ENCODE measurements at places on chromosomes 5 and 9.

DNA sequence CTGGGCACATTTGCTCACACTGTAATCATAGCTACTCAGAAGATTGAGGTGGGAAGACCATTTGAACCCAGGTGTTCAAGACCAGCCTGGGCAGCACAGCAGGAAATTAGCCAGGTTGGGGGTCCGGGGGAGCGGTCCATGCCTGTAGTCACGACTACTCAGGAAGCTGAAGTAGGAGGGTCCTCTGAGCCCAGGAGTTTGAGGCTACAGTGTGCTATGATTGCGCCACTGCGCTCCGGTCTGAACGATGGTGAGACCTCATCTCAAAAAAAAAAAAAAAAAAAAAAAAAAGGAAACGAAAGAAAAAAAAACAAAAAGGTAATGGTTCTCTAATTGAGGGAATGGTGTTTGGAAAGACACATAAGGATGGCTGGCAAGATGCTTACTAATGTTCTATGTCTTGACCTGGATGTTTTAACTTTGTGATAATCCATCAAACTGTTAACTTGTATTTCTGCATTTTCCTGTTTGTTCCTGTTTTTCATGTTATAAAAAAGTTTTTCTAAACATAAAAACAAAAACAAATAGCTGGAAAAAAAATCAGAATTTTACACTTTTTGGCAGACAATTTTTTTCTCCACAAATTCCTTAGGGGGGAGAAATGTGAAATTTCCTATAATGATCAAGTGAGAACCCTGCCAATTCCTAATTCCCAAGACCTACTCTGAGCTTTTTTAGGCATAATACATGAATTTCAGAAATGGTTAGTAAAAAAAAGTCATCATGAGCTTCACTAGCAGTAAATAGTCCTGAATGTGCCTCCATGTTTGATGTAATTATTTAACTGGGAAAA lies 96.9 kb downstream of the DENND1A start:
- peaks cover 30% of the 10 kb centered on the region for H3K4me1 ChIP-seq
- H3K4me3 ChIP-seq, result no peak overlapping the region
- DNase-seq, result no peak
- no peaks in the 10 kb centered on the region for H3K27me3 ChIP-seq
- H3K27ac ChIP-seq, result no peak overlapping the region
- peaks cover 2% of the 10 kb centered on the region for H3K36me3 ChIP-seq

DNA sequence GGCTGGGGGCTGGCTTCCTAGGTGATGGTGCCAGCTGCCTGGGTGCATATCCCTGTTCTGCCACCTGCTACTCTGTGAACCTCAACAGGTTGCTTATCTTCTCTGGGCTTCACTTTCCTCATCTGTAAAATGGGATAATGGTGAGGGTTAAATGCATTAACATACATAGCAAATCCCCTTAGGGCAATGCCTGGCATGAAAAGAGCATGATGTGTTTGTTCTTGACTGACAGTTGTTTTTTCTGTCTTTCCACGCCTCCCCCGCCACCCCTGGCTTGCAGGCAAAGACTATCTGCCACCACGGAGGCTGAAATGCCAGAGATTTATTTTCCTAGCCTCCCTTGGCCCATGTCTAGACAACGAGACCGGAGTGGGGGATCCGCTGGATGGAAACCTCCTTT lies 280.5 kb downstream of the NSG2 start:
- H3K4me3 ChIP-seq, result no peak overlapping the region
- H3K27ac ChIP-seq, result no peak overlapping the region
- DNase-seq, result no peak
- H3K27me3 ChIP-seq, result peaks cover 19% of the 10 kb centered on the region
- H3K4me1 ChIP-seq, result no peaks in the 10 kb centered on the region

- H3K4me1 ChIP-seq, result no peaks in the 10 kb centered on the region
- no peak overlapping the region for H3K27ac ChIP-seq
- no peak for DNase-seq
- H3K36me3 ChIP-seq, result no peaks in the 10 kb centered on the region
- no peaks in the 10 kb centered on the region for H3K27me3 ChIP-seq
Measured at GRCh38 chr5:101153526-101153925, 250.4 kb upstream of the ST8SIA4 start.

- no peak overlapping the region for H3K27ac ChIP-seq
- H3K27me3 ChIP-seq, result peaks cover 28% of the 10 kb centered on the region
- H3K4me1 ChIP-seq, result peaks cover 8% of the 10 kb centered on the region
Measured at GRCh38 chr5:149261246-149261645, 10.4 kb upstream of the AFAP1L1 start.

- no peak for DNase-seq
- H3K27me3 ChIP-seq, result no peaks in the 10 kb centered on the region
- peaks cover 57% of the 10 kb centered on the region for H3K36me3 ChIP-seq
- H3K4me3 ChIP-seq, result no peak overlapping the region
- H3K27ac ChIP-seq, result no peak overlapping the region
- H3K4me1 ChIP-seq, result no peaks in the 10 kb centered on the region
Measured at GRCh38 chr5:134708301-134708700, 30.0 kb upstream of the CAMLG start.

DNA sequence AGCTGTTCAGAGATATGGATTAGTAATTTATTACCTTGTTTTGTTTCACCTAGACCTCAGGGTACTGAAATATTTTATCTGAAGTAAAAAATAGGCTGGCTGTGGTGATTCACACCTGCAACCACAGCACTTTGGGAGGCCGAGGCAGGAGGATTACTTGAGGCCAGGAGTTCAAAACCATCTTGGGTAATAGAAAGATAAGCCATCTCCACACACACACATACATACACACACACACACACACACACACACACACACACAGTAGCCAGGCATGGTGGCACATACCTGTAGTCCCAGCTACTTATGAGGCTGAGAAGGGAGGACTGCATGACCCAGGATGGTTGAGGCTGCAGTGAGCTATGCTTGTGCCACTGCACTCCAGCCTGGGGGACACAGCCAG lies 3.7 kb downstream of the ANXA2R start:
- no peak for DNase-seq
- H3K4me1 ChIP-seq, result peaks cover 47% of the 10 kb centered on the region
- H3K27me3 ChIP-seq, result no peaks in the 10 kb centered on the region
- H3K36me3 ChIP-seq, result peaks cover 31% of the 10 kb centered on the region
- peak overlapping the region; percentile 96 for H3K27ac ChIP-seq
- H3K4me3 ChIP-seq, result peak overlapping the region; percentile 90

DNA sequence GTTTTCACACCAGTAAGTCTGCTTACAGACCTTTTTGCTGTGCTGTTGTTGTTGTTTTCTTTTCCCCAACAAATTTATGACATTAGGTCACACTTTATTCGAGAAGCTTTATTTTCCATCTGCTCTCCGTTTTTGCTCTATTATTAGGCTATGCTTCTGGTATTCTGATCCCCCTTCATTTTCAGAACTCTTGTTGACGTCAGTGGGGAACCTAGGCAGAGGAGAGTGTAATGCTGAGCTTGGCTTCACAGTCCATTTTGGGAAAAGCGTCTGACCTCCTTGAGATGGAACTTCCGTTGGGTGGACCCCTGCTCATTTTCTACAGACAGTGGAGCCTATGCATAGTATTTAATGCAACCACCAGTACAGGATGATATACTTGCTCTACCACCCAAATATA lies 387.9 kb upstream of the MEF2C start:
- H3K36me3 ChIP-seq, result no peaks in the 10 kb centered on the region
- H3K4me3 ChIP-seq, result no peak overlapping the region
- no peak for DNase-seq
- H3K4me1 ChIP-seq, result no peaks in the 10 kb centered on the region
- no peak overlapping the region for H3K27ac ChIP-seq
- H3K27me3 ChIP-seq, result no peaks in the 10 kb centered on the region

GRCh38 chr5:101531026-101531425 lies 627.9 kb upstream of the ST8SIA4 start:
- DNase-seq, result no peak
- H3K27me3 ChIP-seq, result no peaks in the 10 kb centered on the region
- no peak overlapping the region for H3K4me3 ChIP-seq
- H3K36me3 ChIP-seq, result peaks cover 2% of the 10 kb centered on the region
- no peaks in the 10 kb centered on the region for H3K4me1 ChIP-seq

DNA sequence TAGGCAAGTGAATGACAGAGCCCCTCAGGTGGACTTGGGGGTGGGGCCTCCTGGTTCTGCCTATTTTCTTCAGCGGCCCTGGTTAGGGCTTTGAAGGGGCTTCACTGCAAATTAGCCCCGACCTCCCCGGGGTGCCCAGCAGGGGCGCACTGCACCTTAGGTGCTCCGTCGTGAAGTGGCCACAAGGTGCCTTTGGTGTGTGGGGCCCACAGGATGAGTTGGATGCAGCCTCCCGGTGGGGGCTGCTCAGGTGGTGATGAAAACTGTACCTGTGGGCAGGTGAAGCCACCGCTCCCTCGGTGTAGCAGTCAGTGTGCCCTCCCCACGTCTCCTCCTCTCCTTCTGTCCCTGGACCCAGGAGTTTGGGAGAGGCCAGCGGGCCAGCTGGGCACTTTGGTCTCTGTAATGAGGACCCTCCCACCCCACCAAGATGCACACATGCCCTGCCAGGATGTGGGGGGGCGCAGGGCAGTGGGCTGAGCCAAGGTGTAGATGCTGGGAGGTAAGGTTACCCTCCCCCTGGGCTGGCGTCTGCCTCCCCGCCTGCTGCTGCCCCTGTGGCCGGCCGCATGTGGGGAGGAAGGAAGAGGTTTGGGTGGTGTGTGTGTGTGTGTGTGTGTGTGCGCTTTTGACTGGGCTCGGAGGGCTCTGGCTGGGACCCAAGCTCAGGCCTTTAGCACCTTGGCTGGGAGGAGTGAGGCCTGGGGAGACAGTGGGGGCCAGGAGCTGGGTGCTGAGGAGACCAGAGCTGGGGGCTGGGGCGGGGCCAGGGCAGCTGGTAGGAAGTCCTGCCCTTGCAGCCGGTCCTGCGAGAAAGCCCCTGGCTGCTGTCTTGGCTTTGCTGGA lies 55.6 kb downstream of the RXRA start:
- no peaks in the 10 kb centered on the region for H3K27me3 ChIP-seq
- peak overlapping the region; percentile 83 for H3K4me3 ChIP-seq
- H3K4me1 ChIP-seq, result peaks cover 37% of the 10 kb centered on the region
- peak overlapping the region; percentile 90 for H3K27ac ChIP-seq

DNA sequence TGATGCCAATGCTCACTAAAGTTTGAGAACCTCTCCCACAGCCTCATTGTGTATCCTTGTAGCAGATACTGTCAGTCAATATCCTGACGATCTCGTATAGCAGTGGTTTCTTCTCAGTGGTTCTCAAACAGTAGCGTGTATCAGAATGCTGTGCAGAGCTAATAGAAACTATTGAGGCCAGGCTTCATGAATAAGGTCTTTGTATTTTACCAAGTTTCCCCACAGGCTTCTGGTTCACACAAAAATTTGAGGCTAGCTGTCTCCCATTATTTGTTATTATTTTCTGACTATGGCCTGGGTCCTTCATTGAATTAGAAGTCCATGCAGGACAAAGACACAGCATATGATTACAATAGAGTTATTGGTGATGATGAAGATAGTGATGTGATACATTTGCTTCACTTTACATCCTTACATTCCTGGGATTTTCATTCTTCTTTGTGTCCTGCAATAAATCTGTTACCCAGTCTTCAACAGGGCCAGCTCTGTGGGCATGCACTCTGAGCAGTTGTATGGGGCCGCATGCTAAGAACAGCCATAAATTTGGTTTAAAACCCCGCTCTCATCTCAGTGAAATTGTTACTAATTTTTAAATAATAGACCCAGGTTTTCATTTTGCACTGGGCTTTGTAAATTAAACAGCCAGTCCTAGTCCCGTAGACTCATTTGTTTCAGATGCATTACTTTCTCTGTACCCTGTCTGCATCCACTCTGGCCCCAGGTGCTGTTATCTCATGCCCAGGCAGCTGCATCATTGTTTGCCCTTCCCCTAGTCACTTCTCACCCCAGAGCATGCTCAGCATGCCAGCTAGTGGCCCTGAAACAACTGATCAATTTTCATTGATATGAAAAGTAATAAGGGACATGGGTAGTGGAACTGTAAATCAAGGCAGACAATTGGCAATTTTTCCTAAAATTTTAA lies 199.9 kb upstream of the PIK3R1 start:
- H3K27me3 ChIP-seq, result no peaks in the 10 kb centered on the region
- peak overlapping the region; percentile 38 for H3K27ac ChIP-seq
- H3K36me3 ChIP-seq, result peaks cover 2% of the 10 kb centered on the region
- H3K4me3 ChIP-seq, result no peak overlapping the region

Measured in central memory CD8-positive, alpha-beta T cell (primary cell).